Upper lobe of right lung (tissue), 1 donor: ENCODE measurements at places on chromosomes 7 and 10. TPM values are rescaled to one million over a fixed set of nuclear protein-coding genes. Genes with fewer than 3 reads are reported as not detected.
A peak's percentile ranks its signal among the peaks of the same experiment; 100 is the strongest.

- DNase-seq: no peak
These were observed 56.4 kb upstream of the NPS start for GRCh38 chr10:127492607-127493250.

DNA sequence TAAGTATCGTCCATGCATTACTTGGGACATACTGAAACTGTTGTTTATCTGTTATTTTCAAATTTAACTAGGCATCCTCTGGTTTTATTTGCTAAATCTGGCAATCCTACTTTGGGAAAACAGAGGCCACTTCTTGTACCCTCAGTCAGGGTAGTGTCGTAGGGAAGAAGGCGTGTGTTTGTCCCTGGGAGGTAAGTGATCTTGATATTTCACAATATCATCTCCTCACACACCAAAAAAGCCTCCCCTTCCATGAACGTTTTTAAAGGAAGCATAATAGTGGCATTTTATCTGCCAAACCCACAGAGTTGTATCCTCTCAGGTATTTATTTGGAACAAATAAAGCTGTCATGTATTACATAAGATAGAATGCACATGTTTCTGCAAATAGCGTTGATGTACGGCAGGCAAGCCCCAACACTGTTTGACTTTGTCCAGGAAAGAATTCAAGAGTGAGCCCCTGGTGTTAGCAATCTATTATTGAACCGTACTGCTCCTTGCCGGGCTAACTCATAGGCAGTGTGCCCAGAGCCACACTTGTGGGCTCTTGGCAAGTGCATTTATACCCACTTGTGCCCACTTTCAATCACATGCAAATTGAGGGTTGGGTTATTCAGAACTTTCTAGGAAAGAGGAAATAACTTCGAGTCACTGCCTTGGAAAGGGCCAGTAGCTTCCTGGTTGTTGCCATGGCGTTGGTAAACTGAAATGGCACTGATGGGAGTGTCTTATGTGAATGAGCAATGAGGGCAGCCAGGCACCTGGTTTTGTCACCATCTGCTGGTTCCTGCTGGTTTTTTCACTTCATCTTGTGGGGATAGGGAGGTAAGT, 266.0 kb downstream of the USP6NL start:
- DNase-seq: peak; percentile 68

DNA sequence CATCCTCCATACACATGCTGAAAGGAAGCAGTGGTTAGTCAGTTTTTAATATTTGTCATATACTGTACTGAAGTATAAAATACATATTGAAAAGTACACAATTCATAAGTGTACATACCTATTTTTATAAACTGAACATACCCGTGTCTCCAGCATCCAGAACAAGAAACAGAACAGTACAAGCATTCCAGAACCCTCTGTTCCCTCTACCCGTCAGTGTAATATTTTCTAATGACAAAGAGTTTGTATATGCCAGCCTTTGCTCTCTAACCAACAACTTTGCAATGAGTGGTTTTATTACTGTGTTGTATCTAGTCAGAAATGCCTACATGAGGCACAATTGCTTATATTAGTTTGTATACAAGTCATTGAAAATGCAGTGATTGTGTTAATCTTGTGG, 18.7 kb upstream of the RAB18 start:
- no peak for DNase-seq

- DNase-seq: no peak
These were observed 15.9 kb upstream of the C10orf53 start for GRCh38 chr10:49663596-49663995.

DNA sequence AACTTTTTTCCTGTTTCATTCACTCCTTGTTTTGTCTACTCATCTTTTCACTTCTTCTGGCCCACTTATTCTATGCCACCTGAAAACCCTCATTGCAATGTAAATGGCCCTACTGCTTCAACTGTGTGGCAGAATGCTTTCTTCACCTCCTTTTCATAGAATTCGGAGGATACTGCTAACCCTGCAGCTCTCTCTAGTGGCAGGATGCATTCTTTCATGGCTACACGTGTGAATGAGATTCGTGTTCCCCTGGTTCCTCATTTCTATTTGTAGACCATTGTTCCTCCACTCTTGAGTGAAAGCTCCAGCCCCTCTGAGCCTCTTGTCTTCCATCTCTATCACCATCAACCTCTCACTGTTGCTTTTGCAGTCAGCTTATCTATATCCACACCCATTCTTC, 20.9 kb upstream of the CYP26C1 start:
- no peak for DNase-seq

DNA sequence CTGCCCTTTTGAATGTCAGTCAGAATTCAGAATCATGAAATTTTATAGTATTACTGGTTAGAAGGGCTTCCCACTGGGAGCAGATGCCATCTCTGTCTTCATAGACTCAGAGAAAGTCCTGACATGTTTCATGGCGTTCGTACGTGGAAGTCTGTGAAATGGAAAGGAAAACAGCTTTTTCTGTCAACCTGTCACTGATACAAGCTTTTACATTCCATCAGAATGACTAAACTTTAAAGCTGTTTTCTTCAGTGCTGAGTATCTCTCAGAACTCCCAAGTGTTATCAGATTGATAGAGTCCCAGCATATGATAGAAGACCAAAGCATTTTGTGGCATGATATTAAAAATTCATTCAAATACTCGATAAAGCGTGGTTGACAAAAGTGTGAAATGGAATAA, 726.7 kb upstream of the GALNT17 start:
- DNase-seq: no peak

GRCh38 chr7:77308792-77309191, 107.4 kb downstream of the GSAP start:
- DNase-seq: no peak

- DNase-seq: no peak
These were observed 101.0 kb downstream of the HERPUD2 start for GRCh38 chr7:35593899-35594298.

DNA sequence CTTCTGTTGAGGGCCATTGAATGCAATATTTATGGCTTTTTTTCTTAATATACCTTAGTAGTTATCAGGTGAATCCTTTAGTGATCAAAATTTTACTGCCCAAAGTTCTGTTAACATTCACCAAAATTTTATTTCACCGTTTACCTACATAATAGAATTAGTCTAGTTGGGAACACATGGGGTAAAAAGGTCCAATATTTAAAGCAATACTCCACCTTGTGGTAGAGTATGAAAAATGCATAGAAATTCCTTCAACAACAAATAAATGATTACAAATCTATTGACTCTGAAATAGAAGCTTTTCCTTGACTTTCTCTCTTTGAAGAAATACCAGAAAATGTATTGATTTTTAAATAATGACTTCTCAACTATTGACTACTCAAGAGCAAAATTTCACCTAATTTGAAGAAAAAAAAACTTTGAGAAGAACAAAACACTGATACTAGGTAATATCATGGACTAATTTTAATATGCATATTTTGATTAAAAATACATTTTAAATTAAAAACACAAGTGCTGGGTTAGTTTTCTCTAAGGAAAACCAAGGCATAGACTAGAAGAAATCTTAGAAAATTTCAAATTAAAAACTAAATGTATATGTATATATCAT, 43.3 kb downstream of the POLR1F start:
- DNase-seq: no peak

GRCh38 chr7:99606531-99606930, 8.5 kb downstream of the TMEM225B start:
- no peak for DNase-seq

DNA sequence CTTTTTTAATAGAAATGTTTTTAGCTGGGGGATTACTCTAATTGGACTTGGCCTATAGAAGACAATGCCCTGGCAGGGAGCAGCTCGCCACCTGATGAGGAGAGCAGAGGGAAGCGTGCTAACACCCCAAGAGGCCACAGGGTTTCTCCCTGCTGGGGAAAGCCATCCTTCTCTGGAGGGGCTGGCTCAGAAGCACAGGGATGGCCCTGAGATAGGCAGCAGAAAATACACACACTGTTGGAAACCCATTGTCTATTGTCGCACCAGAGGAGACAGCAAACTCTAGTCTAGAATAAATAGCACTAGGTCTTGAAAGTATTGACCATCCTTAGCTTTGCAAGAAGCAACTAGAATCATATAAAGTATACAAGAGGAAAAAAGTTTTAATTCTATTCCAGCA, 5.4 kb downstream of the COBL start:
- no peak for DNase-seq

- DNase-seq: no peak
These were observed 35.3 kb downstream of the INPP5F start for GRCh38 chr10:119761106-119761505.

DNA sequence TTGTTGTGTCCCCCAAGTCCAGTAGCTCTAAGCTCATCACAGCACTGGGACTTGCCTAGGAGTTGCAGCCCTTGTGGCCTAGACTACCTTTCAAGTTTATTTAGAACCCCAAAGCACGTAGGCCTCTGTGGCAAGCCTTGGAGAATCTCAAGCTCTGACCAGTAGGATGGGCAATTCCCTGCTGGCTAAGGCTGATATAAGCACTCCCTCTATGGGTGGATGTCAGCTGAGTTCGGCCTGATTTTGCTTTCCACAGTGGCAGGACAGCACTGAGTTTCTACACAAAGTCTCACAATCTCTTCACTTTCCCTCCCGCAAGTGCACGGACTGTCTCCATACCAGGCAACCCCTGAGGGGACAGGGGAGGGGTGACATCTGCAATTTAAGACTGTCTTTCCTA, 886.4 kb upstream of the LRRN3 start:
- no peak for DNase-seq

DNA sequence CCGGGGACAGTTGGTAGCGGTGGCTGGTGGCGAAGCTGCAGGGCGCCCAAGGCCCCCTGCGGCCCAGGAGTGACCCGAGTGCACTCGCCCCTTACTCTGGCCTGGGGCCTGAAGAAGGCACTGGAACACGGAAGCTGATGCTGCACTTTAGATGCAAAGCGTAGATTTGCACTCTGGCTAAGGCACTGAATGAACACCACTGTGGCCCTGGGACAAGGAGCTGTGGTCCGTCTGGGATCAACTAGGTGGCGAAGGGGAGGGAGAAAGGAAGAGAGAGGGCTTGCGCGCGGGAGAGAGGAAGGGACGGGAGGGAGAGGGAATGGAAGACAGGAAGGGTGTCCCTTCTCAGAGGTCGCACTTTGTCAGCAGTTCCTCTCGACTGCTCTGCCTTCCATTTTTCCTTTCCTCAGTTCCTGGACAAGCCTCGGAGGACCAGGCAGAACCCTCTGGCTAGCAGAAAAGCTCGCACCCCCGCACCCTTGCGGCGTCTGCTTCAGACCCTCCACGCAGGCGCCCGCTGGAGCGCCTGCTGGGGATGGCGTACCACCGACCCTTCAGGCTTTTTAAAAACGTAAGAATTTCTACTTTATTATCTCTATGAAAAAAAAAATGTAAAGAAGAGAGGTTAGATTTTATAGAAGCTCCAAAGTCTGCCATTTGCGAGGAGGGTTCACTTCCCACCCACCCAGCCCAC, 1.2 kb downstream of the FERD3L start:
- DNase-seq: no peak

- no peak for DNase-seq
These were observed 211.1 kb downstream of the ZNF365 start for GRCh38 chr10:62585211-62585775.

- DNase-seq: no peak
These were observed 483.0 kb downstream of the MAGI2 start for GRCh38 chr7:78970440-78970916.

DNA sequence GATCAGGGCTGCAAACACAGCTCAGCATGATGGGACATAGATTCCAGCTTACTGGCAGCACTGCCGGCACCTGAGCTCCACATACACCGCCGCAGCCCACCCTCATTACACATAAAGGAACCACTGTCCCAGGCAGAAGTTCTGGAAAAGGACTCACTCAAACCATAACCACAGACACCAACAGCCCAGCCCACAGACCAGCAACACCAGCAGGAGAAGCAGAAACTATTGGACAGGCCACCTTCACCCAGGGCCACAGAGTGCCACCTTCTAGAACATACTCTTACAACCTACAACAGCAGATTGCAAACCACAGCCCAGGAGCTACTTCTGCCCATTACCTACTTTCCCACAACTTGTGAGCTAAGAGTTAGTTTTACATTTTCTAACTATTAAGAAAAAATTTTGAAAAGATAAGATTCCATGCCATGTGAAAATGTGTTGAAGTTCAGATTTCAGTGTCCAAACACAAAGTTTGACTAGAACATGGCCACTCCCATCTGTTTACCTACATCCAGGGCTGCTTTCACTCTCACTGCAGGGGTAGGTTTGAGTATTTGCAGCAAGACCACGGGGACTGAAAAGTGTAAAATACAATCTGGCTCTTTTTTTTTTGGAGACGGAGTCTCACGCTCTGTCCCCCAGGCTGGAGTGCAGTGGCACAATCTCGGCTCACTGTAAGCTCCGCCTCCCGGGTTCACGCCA, 153.0 kb downstream of the TNS3 start:
- DNase-seq: no peak

DNA sequence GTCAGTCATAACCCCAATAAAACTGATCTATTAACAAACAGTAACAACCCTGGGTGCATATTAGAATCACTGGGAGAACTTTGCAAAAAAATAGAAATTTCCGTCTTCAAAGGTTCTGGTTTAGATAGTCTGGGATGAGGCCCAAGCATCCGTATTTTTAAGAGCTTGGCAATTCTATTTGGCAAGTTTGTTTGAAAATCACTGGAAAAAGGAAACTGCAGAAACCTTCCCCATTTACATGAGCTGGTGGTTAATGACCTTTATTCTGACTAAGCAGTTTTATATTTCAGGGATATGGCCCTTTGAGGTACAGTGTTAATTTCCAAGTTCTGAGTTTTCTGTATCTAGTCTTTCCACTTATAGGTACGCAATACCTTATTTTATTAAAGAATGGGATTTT, 115.8 kb upstream of the PRR15 start:
- no peak for DNase-seq

- DNase-seq: peak; percentile 64
These were observed at the start of gene PGAM2 for GRCh38 chr7:44065431-44066110. Gene PGAM2, minus strand, starts transcription at chr7:44065567. Its CDS starts 38 bp downstream, at chr7:44065529.

Gene IL2RA
- total RNA-seq: 4.3 TPM

Gene NEUROD6
- total RNA-seq: not detected

Gene MLXIPL
- total RNA-seq: 11.1 TPM

Gene LRRC61
- total RNA-seq: 10.2 TPM

Gene DKK1
- total RNA-seq: 3.7 TPM

Gene BICC1
- 9.2 TPM for total RNA-seq

Gene CALHM1
- not detected for total RNA-seq

Gene KAZALD1
- 8.4 TPM for total RNA-seq

Gene SPRN
- total RNA-seq: not detected

Gene MUC12
- total RNA-seq: not detected

Gene CH25H
- total RNA-seq: 7.8 TPM
